ENCODE measurements at places on chromosomes 1 and 21. TPM values are rescaled to one million over a fixed set of nuclear protein-coding genes. Genes with fewer than 3 reads are reported as not detected.

GCSAML gene
- not detected for total RNA-seq

EDARADD gene
- 2.9 TPM for total RNA-seq

ATAD3C gene
- not detected for total RNA-seq

BSND gene
- not detected for total RNA-seq

KRTAP10-6 gene
- total RNA-seq, result not detected

FLG2 gene
- total RNA-seq, result not detected

TTC13 gene
- total RNA-seq, result 10.5 TPM

DUSP10 gene
- total RNA-seq, result 3.6 TPM

LIPI gene
- total RNA-seq, result not detected

PTGER3 gene
- total RNA-seq, result 0.01 TPM

NR1I3 gene
- not detected for total RNA-seq

KIF26B gene
- total RNA-seq, result 0.10 TPM

COL16A1 gene
- 5.8 TPM for total RNA-seq

SNRPE gene
- total RNA-seq, result 258 TPM

VSIG8 gene
- not detected for total RNA-seq

KNCN gene
- total RNA-seq, result not detected

FCGR2B gene
- total RNA-seq, result not detected

S100PBP gene
- 15.8 TPM for total RNA-seq

UTS2 gene
- total RNA-seq, result not detected

MTARC1 gene
- 9.5 TPM for total RNA-seq

HSD11B1 gene
- not detected for total RNA-seq

TLCD4 gene
- 12.2 TPM for total RNA-seq

SLC9C2 gene
- total RNA-seq, result not detected

AQP10 gene
- total RNA-seq, result not detected

ZC3H12A gene
- total RNA-seq, result 20.1 TPM

OPRD1 gene
- total RNA-seq, result 0.06 TPM

DRAXIN gene
- total RNA-seq, result 0.13 TPM

PTGFRN gene
- total RNA-seq, result 16.2 TPM

PLEKHN1 gene
- total RNA-seq, result 4.9 TPM

FAM167B gene
- total RNA-seq, result 0.80 TPM

ZNF593OS gene
- 0.26 TPM for total RNA-seq

LEFTY1 gene
- 0.27 TPM for total RNA-seq

RNF186 gene
- not detected for total RNA-seq

ZBED6 gene
- 4.3 TPM for total RNA-seq

GSTM1 gene
- not detected for total RNA-seq

CCDC17 gene
- total RNA-seq, result 0.37 TPM

NUDT17 gene
- 6.0 TPM for total RNA-seq

MECR gene
- 20.9 TPM for total RNA-seq

SPATA17 gene
- 3.0 TPM for total RNA-seq

PKP1 gene
- not detected for total RNA-seq

TTC22 gene
- total RNA-seq, result not detected

MRPS14 gene
- total RNA-seq, result 17.0 TPM

ZFP69 gene
- total RNA-seq, result not detected

SLC44A3 gene
- 2.1 TPM for total RNA-seq

CBS gene
- 11.5 TPM for total RNA-seq
